ENCODE measurements at places on chromosomes 5 and 9.

GRCh38 chr9:893843-894420 lies 52.4 kb downstream of the DMRT1 start:
- peak; percentile 63 for DNase-seq

GRCh38 chr9:81720450-81721086 lies 31.2 kb upstream of the TLE1 start:
- no peak for DNase-seq

- DNase-seq, result peak; percentile 61
Measured at GRCh38 chr9:7234144-7234543, 476.4 kb downstream of the KDM4C start.

GRCh38 chr5:167701051-167701450 lies 590.4 kb upstream of the WWC1 start:
- no peak for DNase-seq

- DNase-seq, result no peak
Measured at GRCh38 chr9:86697213-86697612, 250.1 kb downstream of the GAS1 start.

DNA sequence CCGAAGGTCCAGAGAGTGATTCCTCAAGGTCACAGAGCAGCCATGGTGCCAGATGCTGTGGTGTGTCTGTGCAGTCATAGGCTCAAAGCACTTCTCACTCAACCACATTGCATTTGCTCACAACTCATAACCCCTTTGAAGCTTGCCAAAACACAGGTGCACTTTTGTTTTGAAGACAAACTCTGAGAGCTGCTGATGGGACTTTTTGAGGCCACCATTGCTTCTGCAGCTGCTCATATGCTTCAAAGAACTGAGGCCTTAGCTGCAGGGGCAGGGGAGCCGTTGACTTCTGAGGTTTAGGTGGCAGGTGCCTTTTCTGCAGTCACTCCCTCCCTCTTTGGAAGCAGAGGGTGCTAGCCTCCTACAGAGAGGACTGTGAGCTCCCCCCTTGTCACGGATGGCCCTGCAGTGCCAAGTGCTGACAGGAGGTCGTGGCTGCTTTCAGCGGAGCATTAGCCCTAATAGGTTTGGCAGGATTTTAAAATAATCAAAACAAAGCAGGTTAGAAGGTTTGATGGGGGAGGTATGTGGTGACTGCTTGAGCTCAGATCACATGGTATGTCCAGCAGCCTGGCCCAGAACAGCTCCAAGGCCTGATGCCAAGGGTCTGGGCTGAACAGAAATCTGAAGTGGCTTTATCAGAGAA lies 232.1 kb downstream of the MAN2A1 start:
- peak; percentile 34 for DNase-seq

GRCh38 chr9:134055981-134056461 lies 11.8 kb downstream of the BRD3 start:
- DNase-seq, result no peak

DNA sequence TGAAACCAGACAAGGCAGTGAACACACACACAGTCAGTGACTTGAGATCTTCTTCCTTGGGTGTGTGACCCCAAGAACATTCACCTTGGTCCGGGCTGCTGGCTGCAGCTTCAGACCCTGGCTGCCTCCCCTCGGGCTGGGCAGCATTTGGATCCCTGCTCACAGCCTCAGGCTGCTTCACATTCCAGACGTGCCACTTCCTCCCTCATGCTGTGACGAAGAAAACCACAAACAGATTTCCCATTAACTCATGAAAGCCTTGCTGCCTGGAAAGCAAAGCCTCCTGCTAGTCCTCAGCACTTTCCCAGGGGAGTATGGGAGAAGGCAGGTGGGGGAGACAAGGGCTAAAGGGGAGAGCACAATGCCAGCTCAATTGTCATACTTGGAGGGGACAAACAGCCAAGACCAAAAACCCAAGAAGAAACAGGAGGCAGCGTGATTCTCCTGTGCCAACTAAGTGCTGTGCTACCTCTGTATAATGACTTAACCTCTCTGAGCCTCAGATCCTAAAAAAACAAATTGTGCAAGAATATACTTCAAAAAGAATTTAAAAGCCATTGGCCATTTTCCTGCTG lies 594.6 kb upstream of the BRINP1 start:
- no peak for DNase-seq

GRCh38 chr9:93435386-93435785 lies 16.1 kb upstream of the FAM120A start:
- DNase-seq, result no peak

DNA sequence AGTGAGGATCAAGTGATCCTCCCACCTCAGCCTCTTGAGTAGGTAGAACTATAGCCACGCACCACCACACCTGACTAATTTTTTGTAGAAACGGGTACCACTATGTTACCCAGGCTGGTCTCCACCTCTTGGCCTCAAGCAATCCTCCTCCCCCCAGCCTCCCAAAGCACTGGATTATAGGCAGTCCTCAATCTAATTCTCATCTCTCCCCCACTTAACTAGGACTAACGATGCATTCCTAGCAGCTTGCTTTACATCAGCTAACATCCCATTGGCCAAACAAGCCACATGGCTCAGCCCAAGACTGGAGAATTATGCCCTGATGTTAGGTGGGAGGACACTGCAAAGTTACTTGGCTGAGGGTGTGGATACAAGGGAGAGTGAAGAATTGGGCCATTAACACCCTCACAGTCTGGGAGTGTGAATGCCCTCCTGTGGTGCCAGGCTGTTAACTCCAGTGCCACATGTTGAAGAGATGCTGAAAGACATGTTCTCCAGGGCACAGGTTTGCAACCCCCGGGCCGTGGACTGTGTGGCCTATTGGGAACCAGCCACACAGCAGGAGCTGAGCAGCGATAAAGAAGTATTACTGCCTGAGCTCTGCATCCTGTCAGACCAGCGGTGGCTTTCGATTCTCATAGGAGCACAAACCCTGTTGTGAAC lies 5.3 kb upstream of the ZNF367 start:
- no peak for DNase-seq

DNA sequence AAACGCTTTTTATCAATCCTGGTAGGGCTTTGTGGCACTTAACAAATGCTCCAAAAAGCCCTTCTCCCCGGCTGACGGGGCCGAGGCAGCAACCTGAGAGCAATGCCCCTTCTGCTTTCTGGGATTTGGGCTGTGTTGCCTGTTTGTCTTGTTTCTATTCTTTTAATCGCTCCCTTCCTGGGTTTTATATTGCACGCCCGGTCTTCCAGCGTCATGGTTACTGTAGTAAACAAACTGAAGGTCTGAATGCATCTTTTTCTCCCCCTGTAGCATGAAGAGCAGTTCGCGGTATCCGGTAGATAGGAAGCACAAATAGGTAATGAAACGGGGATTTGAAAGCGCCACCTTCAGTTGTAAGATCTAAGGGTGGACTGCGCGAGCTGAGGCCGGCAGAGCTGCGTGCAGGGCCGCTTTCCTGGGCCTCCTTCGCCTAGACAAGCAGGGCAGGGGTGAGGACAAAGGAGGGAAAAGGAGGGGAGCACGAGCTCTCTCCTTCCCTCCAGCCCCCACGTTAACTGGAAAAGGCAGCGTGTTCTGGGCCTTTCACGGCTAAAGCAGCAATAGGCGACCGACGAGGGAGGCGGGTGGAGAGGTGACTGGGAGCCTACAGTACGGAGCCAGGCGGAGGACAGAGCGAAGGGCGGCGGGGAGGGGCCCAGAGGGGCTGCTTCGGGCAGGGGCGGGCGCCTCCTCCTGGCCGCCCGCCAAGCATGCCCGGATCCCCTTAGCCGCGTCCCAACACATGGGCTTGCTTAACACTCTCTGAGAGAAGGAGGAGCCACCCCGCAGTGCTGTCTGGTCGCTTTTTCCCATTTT lies 49.3 kb upstream of the ZNF366 start:
- peak; percentile 62 for DNase-seq

DNA sequence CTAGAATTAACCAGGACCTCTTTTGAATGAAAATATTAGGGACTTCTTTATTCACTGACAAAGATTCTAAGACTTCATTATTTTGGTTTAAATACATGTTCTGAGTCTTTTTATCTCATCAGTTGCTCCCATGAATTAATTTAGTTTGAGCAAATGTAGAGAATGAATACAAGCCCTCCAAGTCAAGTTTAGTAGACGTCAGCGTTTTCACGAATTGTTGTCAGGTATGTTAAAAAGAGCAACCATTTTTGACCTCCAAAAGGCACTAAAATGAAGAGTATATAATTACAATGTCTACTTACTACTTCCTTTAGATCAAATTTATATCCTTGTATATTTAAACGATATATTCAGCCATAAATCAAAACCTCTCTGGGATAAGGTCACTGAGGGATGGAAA lies 809.3 kb upstream of the CDH6 start:
- no peak for DNase-seq

- no peak for DNase-seq
Measured at GRCh38 chr5:38651806-38652205, 95.4 kb upstream of the LIFR start.

- DNase-seq, result no peak
Measured at GRCh38 chr5:173923218-173924095, 35.3 kb downstream of the CPEB4 start.

DNA sequence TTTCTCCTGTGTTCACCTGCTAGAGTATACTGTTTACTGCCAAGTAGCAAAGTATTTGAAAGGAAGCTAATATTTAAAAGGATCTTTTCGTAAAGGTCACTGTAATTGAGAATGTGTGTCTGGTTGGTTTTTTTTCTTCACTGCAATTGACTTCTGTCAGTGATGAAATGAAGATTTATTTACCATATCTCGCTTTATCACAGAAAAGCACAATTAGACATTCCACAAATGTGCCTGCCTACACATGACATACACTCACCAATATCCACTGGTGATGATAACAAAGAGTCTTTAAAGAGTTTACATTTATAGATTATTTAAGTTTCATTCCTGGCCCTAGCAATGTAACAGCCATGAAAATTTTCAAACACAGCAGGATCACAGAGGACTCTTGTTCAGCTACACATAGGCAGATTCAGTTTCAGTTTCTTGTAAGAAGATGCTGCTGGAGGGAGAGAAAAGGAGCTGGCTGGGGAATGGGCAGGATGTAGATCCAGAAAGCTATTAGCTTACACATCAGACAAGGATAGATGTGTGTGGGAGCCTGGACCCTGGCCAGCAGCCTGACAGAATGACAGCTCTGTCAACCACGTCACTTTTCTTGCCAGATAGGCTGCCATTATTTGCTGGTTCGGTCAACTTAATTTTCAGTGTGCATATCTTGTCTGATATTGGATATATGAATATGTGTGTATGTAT lies 104.0 kb downstream of the GDNF start:
- no peak for DNase-seq

- DNase-seq, result no peak
Measured at GRCh38 chr9:8025551-8025950, 226.0 kb upstream of the DMAC1 start.

DNA sequence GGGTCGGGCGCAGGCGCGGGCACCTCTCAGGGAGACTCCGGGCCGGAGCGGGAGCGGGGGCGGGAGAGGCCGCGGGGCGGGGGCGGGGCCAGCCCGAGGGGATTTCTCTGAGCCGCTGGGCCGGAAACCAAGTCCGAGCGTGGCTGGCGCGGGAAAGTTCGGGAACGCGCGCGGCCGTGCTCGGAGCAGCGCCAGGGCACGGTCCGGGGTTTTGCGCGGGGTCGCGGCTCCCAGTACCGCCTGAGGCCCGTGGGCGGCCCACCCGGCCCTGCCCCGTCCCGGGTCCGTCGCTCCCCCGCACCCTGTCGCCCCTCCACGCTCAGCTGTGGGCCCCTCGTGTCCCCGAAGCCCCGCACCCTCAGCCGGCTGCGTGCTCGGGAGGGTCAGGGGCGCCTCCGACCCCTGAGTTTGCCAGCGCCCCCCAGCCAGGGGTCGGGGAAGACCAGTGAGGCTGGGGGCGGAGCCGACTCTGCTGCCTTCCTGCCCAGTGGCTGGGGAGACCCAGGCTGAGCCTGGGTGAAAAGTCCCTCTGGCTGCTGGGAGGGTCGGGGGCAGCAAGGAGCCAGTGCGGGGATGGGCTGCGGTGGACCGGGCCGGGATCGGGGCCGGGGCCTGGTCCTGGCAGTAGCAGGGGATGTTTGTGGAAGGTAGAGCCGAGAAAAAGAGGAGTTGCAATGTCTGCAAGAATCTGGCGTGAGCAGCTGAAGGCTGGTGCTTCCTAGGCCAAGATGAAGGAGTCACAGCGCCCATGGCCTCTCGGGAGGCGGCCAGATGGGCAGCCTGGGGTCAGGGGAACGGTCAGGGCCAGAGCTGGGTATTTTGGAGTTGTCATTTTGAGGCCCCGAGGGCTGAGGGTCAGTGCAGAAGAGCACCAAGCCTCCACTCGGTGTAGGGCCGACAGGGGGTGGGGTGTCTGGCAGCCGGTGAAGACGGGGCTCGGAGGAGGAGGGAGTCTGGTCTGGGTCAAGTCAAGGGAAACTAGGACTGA lies 588 bp downstream of the TRAF2 start:
- DNase-seq, result peak; percentile 56

DNA sequence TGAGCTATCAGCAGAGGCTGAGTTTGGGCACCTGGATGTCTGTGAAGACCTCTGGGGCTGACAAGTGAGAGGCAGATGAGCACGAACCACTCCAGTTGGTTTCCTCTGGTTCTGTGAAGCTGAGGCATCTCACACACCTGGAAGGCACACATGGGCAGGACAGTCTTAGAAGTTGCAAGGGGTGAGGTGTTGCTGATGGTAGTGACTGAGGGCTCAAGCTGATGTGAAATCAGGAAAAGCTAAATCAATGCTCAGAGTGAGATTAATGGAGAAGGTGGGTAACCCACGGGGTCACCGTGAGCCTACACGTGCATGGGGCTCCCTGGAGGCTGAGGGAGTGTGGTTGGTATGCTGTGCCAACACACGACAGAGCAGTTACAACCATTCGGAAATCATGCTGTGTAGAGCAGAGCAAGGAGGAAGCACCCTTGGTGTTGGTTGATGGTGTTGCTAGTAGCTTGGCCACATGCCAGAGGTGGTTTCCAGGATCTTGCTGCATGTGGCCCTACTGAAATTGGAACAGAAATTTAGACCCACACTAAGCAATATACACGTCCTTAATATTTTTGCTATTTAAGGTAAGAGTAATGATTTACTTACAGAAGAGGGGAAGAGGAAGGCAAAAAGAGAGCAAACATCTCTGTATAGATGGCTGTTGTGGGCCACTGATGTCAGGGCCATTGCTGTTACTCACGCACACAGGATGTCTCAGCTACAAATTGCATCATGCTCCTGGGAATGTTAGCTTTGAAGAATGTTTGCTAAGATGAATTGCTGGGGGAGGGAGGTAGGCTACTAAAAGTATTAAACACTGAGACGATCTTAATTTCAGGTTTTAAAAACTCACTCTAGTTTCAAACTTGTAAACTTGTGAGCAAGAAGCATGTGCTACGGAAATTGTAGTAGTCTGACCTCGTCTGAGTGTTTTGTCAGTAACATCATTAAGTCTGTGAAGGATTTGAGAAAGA lies 170.5 kb downstream of the ARHGEF28 start:
- DNase-seq, result no peak

- DNase-seq, result no peak
Measured at GRCh38 chr9:15079989-15080388, 169.8 kb upstream of the FREM1 start.

Data from stimulated activated CD4-positive, alpha-beta T cell treated with anti-CD3 and anti-CD28 coated beads, Interleukin-2, amount 100 ng/mL, for 24 hours (primary cell).